ENCODE measurements at places on chromosomes 11 and 22.

DNA sequence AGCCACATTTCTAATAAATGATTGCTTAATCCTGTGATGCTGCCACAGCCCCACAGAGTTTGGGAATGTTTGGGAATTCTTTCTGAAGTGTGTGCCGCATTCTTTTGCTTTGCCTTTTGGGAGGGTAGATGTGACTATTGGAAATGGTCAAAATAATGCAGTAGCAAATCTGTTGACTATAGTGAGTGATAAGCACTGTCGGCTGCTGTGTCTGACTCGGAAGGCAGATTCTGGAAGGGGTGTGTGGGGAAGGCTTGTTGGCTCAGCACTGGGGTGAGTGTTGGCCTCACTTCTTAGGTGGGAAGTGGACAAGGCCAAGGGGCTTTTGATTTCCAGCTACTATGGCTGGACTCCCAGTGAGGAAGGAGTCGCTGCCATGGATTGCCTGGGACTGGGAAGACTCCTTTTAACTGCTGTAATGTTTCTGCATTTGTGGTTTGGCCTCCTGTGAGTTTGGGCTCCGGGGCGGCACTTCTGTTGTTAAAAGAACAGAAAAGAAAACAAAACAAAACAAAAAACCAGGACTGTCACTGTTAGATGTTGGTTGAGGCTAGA is 20.1 kb downstream of the ZBTB16 start:
- DNase-seq = no peak

- DNase-seq = no peak
Observed at GRCh38 chr11:104033134-104033533, 3.3 kb upstream of the DDI1 start.

DNA sequence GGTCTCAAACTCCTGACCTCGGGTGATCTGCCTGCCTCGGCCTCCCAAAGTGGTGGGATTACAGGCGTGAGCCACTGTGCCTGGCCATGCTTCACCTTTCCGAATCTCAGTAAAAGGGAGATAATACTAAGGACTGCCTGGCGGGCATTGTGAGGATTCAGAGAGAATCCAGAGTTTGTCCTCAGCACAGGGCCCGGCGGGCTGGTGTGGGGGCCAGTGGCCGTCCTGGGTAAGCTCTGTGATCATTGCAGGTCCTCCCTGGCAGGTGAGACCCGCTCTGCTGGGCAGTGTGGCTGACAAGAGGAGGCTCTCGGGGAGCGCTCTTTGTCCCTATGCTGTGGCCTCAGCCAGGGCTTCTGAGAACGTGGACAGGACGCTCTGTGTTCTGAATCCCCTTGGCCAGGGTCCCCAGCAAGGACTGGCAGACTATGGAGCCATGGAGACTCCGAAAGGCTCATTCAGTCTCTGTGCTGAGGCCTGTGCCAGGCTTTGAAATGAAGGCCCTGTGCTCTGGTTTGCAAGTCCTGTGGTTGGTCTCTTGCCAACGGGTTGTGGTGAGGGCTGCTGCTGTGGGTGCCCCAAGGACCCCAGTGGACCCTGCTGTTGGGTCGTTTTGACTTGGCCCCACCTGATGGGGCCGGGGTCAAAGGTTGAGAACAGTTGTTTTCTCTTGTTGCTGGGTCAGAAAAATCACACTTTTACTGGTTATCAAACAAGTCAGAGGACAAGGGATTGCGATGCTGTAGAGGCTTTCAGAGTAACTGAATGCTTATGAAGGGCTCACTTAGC is 2.1 kb downstream of the TPCN2 start:
- no peak for DNase-seq

DNA sequence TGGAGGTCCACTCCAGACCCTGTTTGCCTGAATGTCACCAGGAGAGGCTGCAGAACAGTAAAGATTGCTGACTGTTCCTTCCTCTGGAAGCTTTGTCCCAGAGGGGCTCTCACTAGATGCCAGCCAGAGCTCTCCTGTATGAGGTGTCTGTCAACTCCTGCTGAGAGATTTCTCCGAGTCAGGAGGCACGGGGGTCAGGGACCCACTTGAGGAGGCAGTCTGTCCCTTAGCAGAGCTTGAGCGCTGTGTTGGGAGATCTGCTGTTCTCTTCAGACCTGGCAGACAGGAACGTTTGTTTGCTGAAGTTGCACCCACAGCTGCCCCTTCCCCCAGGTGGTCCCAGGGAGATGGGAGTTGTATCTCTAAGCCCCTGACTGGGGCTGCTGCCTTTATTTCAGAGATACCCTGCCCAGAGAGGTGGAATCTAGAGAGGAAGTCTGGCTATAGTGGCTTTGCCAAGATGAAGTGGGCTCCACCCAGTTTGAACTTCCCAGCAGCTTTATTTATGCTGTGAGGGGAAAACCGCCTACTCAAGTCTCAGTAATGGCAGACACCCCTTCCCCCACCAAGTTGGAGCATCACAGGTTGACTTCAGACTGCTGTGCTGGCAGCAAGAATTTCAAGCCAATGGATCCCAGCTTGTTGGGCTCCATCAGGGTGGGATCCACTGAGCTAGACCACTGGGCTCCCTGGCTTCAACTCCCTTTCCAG is 99.4 kb downstream of the PDE3B start:
- DNase-seq = no peak

- no peak for DNase-seq
Observed at GRCh38 chr11:44803009-44803408, 76.2 kb downstream of the TSPAN18 start.

DNA sequence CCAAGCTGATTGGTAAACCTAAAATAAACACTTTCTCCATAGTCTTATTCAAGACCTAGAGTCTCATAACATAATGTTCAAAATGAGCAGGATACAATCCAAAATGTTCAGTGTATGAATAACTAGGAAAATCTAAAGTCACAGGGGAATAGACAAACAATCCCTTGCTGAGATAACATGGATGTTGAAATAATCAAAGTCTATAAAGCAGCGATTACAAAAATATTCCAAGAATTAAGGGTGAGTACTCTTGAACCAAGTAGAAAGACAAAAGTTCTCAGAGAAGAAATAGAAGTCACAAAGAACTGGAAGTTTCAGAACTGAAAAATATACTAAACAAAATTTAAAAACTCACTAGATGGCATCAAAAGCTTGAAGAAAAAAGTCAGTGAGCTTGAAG is 561.0 kb downstream of the INSC start:
- DNase-seq = no peak

GRCh38 chr11:13052130-13052571 is 43.0 kb downstream of the RASSF10 start:
- no peak for DNase-seq

DNA sequence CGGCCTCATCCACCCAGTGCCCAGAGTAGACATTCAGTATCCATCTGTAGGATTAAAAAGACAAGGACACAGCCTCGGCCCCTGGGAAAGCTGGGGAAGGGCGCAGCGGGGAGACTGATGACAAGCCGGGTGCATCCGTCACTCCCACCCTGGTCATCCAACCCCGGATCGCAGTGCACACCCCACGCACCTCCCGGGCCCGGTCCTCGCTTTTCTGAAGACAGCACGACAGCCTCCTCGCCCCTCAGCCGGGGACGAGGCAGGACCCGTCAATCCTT is 1.1 kb downstream of the FCHSD2 start:
- DNase-seq = peak; percentile 24

GRCh38 chr22:22712092-22712658 is 67.8 kb downstream of the GGTLC2 start:
- no peak for DNase-seq

DNA sequence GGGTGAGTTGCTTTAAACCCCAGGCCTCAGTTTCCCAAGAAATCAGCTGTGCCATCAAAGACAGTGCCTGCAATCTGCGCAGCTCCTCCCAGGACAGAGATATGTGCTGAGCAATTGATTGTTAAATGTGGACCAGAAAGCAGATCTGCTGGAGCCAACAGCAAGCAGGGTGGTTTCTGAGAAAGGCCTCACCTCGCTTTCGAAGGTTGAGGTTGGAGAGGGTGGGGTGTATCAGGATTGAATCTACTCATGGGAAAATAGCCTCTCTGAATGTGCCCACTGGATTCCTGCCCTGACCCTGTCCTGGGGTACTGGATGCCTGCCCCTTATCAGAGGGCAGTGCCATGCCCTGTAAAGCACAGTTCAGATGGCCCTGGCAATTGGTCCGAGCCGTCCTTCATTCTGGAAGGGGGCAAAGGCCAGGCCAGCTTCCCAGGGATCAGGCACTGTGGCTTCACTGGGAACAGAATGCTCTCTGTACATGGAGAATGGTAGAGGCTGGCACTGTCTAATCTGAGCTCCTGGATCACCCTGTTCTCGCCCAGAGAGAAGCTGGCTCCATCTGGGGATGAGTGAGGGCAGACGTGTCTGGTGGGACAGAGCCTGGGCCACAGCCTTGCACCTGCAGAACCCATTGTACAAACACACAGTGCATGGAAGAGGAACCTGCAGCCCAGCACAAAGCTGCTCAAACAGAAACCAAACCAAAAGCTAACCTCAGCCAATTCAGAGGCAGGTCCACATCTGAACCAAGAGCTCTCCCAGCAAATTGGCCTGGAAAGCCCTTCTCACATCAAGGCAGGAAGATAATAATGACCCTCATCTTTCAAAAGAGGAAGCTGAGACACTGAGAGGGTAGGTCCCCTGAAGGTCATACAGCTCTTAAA is 15.2 kb downstream of the DHCR7 start:
- DNase-seq = no peak

DNA sequence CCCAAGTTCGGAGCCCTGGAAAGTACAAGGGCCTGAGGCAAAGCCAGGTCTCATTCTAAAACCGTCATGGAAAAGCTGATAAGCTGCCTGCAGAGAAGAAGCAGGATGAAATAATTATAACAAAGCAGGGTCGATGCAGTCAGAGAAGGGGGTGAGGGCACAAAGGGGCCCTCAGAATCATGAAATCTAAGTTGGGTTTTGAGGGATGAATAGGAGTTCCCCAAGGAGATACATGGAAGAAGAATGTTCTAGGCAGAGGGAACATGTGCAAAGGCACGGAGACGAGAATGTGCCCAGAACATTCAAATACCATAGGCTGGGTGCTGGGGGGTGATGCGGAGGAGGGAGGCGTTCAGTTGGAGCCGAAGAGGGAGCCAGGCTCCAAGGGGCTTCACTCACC is 25.0 kb downstream of the IGLL1 start:
- DNase-seq = no peak

DNA sequence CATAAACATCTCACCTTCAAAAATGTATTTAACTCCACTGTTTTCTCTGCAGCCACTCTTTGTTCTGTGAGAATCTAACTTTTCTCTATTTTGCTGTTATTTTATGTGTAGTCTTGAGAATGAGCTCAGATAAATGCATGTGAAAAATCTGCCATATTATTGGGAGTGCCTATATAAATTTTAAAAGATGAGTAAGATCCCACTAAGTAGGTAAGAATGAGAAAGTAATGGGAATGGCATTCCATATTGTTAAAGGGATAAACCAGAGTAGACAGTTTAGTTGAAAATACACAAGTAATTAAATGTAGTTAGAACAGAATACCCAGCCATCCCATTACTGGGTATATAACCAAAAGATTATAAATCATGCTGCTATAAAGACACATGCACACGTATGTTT is 817.2 kb downstream of the FAM181B start:
- DNase-seq = no peak

DNA sequence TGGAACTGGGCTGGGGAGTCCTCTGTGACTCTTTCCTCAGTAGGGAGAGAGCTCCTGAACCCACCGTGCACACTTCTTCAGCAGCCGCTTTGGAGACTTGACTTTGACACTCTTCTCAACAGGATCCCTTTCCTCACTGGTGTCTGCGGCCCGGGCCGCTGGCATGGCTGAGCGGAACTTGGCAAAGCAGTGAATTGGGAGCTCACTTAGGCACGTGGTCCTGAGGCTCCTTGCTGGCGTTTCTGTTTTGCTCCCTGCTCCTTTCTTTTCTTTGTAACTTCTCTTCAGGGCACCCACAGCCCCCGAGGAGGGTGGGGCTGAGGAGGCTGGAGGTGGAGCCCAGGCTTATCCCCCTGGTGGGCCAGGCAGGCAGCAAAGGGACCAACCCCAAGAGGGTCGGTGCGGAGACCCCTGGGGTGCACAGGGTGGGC is 8.4 kb upstream of the KCNQ1OT1 start:
- DNase-seq = no peak

- DNase-seq = no peak
Observed at GRCh38 chr11:93468290-93468689, 74.9 kb downstream of the SMCO4 start.

GRCh38 chr11:33040033-33040861 is 875 bp downstream of the TCP11L1 start:
- no peak for DNase-seq

- DNase-seq = no peak
Observed at GRCh38 chr22:41245917-41246499, 5.3 kb upstream of the CHADL start.

- DNase-seq = no peak
Observed at GRCh38 chr11:130024361-130024760, 21.7 kb upstream of the PRDM10 start.

- no peak for DNase-seq
Observed at GRCh38 chr22:40175611-40176244, 2.0 kb upstream of the TNRC6B start.

GRCh38 chr11:46456269-46457001 is 64.9 kb upstream of the CHRM4 start:
- no peak for DNase-seq

DNA sequence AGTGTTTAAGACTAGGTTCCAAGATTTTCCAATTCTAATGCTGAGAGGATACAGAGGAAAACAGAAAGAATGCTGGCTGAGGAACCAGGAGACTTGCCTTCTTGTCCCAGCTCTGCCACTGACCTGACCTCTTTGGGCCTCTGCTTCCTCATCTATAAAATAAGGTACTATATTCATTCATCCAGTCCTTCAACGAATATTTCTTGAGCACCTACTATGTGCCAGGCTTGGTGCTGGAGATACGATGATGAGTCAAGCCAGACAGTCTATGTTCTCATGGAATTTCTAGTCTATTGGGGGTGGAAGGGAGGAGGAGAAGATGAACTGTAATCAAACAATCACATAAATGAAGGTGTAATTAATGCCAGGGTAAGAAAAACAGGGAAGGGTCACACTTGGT is 27.8 kb upstream of the UPB1 start:
- DNase-seq = no peak

DNA sequence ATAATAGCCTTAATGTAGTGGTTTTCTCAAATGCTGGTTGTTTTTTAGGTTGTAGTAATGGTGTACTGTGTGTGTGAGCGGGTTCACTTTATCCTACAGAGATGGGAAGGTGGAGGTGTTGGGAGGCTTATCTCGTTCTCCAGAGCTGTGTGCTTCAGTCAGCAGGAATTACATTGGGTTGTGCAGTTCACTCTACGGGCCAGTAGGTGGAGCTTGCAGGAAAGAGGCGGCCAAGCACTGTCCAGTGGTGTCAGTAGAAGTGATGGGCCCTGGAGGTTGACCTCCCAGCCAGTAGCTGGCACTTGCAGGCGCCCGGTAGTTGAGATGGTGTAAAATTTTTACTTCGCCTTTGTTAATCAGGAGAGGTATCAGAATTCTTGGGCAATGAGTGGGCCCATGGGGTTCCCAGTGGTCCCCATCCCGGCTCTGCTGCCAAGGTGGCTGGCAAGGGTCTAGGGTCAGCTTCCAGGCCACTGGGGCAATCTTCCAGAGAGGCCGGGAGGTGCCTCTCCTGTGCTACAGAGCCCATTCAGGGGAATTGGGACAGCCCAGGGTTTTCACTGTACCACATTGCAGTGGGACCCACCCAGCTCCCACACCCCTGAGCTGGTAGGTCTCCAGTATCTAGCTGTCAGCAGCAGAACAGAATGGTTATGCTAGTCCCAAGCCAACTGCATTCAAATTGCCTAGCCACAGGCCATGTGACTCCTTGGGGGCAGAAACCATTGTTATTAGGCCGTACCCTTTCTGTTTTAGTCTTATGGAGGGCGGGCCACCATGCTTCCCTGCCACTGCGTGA is 43.9 kb downstream of the BIRC2 start:
- peak; percentile 42 for DNase-seq

- DNase-seq = no peak
Observed at GRCh38 chr11:34173050-34173449, 67.6 kb downstream of the NAT10 start.

GRCh38 chr11:92802644-92803043 is 166.8 kb upstream of the MTNR1B start:
- DNase-seq = no peak

Measured in SK-N-DZ (cell line).